Choroid plexus epithelial cell (primary cell): ENCODE measurements at places on chromosomes 1 and 21.

GRCh38 chr1:77015748-77016341 lies 148.6 kb downstream of the ST6GALNAC5 start:
- DNase-seq = no peak

- DNase-seq = peak; percentile 70
Measured at GRCh38 chr1:209576392-209577197, 6.9 kb upstream of the CAMK1G start.

DNA sequence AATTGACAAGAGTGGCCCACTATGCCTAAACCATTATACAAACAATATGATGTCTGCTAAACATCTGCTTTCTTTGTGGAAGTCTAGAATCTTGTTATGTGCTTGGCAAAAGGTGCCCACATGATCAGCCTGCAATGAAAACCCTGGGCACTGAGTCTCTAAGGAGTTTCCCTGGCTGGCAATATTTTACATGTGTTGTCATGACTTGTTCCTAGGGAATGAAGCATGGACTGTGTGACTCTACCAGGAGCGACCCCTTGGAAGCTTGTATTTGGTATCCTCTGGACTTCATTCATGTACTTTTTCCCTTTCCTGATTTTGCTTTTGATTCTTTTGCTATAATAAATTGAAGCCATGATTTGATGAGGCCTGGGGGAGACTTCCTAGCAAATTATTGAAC lies 324.9 kb downstream of the HHIPL2 start:
- DNase-seq = no peak

- DNase-seq = no peak
Measured at GRCh38 chr1:107231291-107231690, 90.5 kb downstream of the NTNG1 start.

DNA sequence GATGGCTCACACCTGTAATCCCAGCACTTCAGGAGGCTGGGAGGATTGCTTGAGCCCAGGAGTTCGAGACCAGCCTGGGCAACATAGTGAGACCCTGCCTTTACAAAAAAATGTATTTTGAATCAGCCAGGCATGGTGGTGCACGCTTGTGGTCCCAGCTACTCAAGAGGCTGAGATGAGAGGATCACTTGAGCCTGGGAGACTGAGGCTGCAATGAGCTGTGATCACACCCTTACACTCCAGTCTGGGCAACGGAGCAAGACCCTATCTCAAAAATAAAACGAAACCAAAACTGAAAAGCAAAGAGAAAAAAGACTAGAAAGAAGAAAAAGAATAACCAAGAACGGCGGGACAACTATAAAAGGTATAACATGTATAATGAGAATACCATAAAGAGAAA lies 15.4 kb upstream of the WNT2B start:
- DNase-seq = no peak

GRCh38 chr1:41538741-41539417 lies 54.4 kb upstream of the EDN2 start:
- DNase-seq = no peak

- DNase-seq = no peak
Measured at GRCh38 chr1:182783068-182783467, 6.5 kb upstream of the NPL start.

GRCh38 chr1:18564676-18565075 lies 66.0 kb upstream of the PAX7 start:
- DNase-seq = no peak

GRCh38 chr21:42925114-42925926 lies at the start of gene ERVH48-1:
ERVH48-1 (minus strand) TSS chr21:42925630; CDS start chr21:42919006, 6,624 bp downstream.
- DNase-seq = peak; percentile 11

- no peak for DNase-seq
Measured at GRCh38 chr1:54080598-54081049, 27.2 kb downstream of the TCEANC2 start.

- DNase-seq = no peak
Measured at GRCh38 chr1:183918589-183918988, 113.7 kb downstream of the RGL1 start.

- peak; percentile 60 for DNase-seq
Measured at GRCh38 chr1:2151252-2151651, 43.3 kb downstream of the FAAP20 start.

DNA sequence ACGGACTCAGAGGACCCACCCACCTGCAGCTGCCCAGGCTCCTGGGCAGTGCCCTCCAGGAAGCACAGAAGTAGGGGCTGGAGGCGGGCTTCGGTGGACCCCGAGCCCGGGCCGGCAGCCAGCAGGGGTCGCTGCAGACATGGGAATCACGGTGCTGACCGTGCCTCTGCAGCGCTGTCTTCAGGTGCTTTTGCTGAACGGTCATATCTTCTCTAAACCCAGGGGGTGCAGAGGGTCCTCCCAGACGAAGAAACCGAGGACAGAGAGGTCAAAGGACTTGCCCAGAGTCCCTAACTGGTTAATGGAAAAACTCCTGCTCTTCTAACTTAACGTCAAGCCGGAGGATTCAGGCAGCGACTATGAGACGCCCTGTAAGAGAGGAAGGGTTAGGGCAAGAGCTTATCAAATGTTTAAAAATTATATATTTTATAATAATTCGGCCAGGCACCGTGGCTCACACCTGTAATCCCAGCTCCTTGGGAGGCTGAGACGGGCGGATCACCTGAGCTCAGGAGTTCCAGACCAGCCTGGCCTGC lies 21.5 kb upstream of the LEFTY2 start:
- peak; percentile 41 for DNase-seq
